ENCODE measurements at places on chromosomes 4 and X.
A peak's percentile ranks its signal among the peaks of the same experiment; 100 is the strongest.

GRCh38 chr4:2931512-2932301 lies 31.5 kb downstream of the NOP14 start:
- DNase-seq, result no peak

GRCh38 chr4:158519226-158519625 lies 2.5 kb upstream of the RXFP1 start:
- DNase-seq, result no peak

- DNase-seq, result peak; percentile 67
Observed at GRCh38 chr4:54091637-54092404, 8.1 kb upstream of the GSX2 start.

- DNase-seq, result no peak
Observed at GRCh38 chr4:124343661-124344171, 368.8 kb downstream of the ANKRD50 start.

GRCh38 chr4:57243076-57243475 lies 132.9 kb upstream of the IGFBP7 start:
- DNase-seq, result no peak

- no peak for DNase-seq
Observed at GRCh38 chrX:1378306-1378759, 13.6 kb downstream of the SLC25A6 start.

DNA sequence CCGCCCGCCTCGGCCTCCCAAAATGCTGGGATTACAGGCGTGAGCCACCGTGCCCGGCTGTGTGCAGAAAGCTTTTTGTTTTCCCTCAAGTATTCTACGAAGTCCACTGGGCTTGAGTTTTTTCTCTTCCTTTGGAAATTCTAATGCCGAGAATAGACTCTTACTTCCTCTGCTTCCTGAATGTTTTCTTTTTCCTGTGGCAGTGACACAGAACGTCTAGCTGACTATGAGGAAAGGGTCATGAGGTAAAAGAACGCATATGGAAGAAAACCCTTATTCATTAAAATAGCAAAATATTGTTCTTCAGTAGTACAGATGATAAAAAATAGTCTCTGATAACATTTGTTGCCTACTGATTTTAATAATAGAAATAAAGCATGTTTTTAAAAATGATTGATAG lies 4.9 kb upstream of the SLC25A4 start:
- DNase-seq, result no peak

GRCh38 chr4:176422511-176422910 lies 102.7 kb downstream of the SPCS3 start:
- no peak for DNase-seq

DNA sequence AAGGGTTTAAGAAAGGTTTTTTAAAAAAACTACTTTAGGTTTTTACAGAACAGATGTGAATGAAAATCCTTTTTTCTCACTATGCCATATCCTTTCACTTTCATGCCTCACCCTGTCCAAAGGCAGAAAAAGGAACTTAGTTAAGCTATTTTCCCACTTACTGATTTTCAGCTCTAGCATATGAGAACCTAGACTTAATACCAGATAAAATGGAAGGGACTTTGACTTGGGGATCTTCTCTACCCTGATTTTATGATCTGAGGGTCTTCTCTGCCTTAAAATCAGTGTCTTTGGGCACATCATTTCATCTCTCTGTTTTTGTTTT lies 42.4 kb downstream of the FNIP2 start:
- no peak for DNase-seq

GRCh38 chr4:53960843-53961242 lies 103.6 kb downstream of the CHIC2 start:
- no peak for DNase-seq

- DNase-seq, result no peak
Observed at GRCh38 chr4:98204236-98204553, 57.0 kb upstream of the RAP1GDS1 start.

DNA sequence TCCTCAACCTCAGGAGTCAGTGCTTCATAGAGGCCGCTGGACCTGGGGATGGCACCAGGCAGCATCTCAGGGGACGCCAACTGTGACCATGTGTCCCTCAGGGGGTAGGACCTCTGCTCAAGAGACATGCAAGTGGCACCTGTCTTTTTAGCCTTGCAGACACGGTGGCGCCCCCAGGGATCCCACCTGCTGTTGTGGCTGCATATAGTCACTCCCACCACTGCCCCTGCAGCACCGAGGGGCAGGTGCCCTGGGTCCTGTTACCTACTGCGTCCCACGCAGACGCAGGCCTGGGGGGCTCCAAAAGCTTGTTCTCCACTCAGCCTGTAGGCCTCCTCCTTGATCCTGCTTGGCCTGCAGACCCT lies 2.5 kb downstream of the MYL5 start:
- DNase-seq, result no peak

DNA sequence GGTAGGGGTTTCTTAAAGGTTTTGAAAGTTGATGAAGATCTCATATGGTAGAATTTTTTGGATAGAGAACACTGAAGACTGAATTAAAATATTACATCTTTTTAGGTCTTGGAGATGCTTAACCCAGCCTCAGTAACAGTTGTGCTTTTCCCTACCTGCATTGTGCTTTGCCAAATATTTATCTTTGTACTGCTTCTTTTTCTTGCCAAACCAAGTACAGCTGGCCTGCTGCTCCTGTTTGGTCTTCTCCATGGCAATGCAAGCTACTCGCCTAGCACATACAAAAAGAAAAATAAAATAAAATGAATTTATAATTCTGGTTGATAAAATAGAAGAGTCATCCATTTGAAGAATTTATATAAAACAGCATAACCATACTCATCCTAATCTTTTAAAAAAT lies 95.4 kb downstream of the NYX start:
- no peak for DNase-seq

DNA sequence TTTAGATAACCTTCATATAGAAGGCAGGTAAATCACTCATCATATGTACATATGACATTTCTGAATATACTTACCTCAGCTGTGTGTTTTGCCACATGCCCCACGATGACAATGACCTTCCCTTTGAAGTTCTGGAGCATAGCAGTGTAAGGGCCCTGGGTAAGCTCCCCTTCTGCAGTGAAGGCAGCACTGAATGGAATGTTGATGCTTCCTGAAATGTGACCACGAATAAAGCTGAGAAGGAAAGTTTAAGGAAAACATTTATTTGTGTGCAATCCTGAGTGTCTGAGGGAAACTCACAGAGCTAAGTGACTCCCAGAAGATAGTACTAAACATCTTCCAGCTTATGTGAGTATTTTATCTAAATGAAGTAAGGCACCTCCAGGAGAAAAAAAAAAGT lies 200.1 kb downstream of the NPNT start:
- no peak for DNase-seq

DNA sequence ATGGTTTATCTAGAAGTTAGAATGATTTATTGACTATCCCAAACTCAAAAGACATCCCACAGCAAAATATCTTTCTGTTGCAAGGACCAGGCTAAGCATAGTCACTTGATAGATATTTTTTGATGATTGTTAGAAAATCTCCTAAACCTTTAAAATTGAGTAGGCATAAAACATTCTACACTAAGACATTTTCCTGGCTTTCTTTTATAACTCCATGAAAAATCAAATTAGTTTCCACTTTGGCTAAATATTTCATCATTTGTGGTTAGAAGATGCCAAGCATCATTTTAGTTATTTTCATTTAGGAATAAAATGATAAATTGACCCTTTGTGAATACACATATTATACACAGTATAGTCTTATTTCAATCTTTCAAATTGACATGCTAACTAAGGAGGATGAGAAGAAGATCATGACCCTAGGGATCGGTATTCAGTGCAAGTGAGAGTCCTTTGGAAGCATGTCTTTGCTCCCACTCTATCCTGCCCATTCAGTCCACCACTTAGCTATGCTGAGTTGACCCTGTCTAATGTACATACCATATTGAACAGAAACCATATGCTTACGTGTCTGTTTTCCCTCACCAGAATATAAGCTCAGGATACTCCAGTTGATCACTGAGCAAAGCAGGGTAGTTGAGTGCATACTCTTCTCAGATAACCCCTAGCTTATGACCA lies 136.6 kb upstream of the OTUD4 start:
- no peak for DNase-seq

GRCh38 chr4:40475609-40476008 lies 140.5 kb downstream of the CHRNA9 start:
- DNase-seq, result no peak

DNA sequence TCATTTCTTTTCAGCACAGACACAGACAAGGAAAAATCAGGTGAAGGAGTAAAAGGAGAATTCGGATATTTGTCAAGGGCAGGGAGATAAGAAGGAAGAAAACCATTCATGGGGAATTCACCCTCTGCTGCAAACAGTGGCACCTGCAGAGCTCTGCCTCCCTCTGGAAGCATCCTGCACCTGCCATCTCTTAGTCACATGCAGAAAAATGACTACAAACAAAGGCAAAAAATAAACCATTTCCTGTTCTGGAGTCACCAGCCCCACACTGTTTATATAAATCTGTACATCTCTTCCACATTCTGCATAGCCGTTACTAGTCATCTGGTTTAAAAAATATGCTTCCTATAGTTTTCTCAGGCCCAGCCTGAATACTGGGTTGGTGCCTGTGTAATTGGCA lies 205.3 kb downstream of the ARAP2 start:
- no peak for DNase-seq

GRCh38 chr4:185822791-185823190 lies 10.8 kb upstream of the SORBS2 start:
- DNase-seq, result no peak

DNA sequence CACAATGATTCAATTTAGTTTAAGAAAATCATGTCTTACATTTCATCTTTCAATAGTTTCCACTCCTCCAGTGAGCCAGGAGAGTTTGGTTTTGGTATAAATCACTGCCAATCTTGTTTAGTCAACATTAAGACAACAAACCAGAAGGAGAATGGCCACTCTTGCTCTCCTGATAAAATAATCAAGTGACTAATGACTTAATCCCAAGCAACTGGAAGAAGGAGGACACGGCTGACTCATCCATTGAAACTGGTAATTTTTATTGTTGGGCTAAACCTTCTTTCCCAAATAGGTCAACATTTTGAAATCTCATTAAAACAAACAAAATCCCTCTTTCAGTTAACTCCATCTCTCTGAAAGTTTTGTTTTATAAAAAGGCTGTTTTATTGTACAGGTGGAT lies 230.2 kb downstream of the CLCN4 start:
- no peak for DNase-seq

DNA sequence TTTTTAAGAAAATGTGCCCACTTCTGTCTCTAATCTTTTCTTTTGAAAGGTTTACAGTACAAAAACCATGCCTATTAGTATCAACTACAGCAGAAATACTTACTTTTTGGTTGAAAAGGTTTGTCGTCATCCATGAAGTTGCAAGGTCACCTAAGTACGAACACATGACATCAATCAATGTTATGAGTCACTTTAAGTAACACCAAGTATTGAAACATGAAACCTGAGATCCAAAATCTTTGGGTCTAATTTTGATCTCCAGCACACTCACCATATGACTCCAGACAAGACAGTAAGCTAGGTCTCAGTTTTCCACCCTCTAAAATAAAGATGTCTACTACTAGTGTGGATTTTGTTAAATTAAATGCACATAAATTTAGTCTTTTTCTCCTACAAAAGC lies 8.4 kb downstream of the ZNF280C start:
- DNase-seq, result no peak

DNA sequence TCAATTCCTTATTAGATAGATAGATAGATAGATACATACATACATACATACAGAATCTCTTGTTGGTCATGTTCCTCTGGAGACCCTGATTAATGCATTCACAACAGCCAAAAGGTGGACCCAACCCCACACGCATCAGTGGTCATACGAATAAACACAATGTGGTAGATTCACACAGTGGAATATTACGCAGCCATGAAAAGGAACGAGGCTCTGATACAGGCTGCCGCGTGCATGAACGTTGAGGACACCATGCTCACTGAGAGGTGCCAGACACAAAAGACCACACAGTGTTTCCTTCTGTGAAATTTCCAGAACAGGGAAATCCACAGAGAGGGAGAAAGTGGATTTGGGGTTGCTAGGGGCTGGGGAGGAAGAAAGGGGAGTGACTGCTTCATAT lies 136.7 kb downstream of the CRLF2 start:
- DNase-seq, result no peak

DNA sequence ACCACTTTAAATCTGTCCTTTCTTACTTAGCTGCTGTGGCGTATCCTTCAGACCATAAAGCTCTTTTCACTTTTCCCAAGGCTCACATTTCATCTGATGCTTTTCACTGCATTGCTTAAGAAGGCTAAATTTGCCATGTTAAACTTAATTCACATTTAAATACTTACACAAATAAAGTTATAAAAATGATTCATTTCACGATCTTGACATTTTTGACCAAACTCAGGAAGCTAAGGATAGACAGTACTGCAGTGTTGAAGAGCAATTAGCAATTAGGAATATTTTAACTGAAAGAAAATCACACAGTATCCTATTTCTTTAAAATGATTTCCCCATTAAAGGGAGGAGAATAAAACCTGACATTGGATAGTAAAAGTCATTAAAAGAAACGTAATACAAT lies 1038.6 kb downstream of the STPG2 start:
- no peak for DNase-seq

GRCh38 chrX:69036674-69037573 lies 128.3 kb downstream of the PJA1 start:
- no peak for DNase-seq

DNA sequence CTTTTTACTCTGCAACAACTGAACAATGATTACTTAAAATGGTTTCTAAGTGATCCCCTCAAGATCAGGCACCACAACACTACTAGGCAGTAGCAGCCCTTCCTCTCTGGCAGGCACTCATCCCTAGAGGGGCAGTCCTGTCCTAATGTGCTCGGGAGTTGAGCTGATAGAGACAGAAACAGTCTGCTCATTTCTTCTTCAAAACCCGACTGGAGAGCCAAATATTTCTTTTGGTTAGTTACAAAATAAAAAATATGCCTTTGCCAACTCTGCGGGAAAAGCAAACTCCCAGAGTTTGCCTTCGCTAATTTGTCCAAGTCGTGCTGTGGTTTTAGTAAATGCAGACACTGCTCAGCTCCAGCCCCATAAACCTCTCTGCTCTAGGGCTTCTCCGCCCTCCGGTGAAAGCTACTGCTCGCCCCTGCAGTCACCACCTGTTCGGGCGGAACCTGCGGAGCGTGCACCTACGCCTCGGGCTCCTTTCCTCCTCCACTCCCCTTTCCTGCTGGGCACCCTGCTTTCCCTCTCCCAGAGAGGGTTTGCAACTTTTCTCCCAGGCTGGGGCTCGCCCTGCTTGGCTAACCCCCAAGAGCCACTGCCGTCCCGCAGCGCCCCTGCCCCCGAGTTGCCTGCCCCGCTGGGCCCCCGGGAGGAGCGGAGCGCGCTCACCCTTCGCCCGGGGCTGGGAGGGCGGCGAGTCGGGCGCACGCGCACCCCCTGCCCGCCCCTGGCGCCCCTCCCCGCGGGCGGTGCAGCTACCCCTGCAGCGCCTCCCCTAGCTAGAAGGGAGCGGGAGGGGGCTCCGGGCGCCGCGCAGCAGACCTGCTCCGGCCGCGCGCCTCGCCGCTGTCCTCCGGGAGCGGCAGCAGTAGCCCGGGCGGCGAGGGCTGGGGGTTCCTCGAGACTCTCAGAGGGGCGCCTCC lies at the start of gene NPNT:
TSS of gene NPNT (plus strand) at position 812 of the 923 bp plus-strand sequence. CDS start 182 bp downstream, outside the sequence.
- DNase-seq, result no peak

- DNase-seq, result no peak
Observed at GRCh38 chrX:51614353-51615012, 4.2 kb downstream of the CENPVL3 start.
